ENCODE measurements at places on chromosomes 12 and 14. TPM values are rescaled to one million over a fixed set of nuclear protein-coding genes. Genes with fewer than 3 reads are reported as not detected.

The KRT85 gene
- total RNA-seq = not detected

The VTI1B gene
- 75.7 TPM for total RNA-seq

The RPGRIP1 gene
- total RNA-seq = 0.35 TPM

The CEBPE gene
- not detected for total RNA-seq

The PAH gene
- total RNA-seq = not detected

The TUNAR gene
- not detected for total RNA-seq
